ENCODE measurements at places on chromosomes 1 and 21.
A peak's percentile ranks its signal among the peaks of the same experiment; 100 is the strongest.

DNA sequence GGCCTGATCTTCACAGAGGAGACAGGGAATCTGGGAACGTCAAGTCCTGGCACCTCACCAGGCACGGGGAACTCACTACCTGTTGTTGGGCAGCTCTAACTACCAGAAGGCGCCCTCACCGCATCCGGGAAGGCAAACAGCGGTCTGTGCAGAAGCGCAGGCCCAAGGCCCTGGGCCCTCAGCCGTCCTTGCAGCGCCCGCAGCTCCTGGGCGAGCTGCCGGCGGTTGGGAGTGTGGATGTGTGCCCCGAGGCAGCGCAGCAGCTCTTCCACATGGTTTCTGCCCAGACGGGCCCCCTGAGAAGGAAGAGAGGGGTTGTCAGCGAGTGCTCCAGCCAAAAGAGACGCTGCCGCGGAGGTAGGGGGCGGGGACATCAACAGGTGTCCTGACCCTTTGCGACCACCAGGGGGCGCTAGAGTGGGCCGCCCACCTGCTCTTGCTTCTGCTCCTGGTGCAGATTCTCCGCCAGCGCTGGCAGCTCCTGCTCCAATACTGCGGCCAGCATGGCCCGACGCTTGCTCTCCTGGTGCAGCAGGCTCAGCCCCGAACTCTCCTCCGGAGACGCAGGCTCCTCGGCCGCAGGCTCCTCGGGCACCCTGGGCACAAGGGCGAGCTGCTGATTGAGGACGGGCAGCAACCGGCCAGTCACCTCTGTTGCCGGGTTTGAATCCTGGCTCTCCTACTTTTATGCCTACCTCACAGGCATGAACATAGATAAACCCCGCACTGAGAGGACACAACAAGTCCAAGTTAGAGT lies 9.3 kb downstream of the MAP3K6 start:
- peak; percentile 89 for DNase-seq

DNA sequence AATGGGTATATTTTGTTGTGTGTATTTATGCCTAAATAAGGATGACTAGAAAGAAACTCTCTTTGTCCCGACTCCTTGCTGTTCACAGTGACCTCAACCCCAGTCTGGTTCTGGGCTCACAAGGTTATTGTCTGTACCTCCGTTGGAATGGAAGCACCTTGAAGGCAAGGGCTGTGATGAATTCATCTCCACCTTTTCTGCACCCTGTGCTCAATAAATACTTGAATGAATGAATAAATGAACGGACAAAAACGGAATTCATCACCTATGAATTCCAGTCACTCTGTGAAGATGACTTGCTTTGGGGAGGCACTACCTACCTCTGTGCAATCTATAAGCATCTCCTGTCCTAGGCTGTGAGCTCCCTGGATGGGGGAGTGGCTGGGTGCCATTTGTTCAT lies 39.3 kb downstream of the HSPG2 start:
- no peak for DNase-seq

DNA sequence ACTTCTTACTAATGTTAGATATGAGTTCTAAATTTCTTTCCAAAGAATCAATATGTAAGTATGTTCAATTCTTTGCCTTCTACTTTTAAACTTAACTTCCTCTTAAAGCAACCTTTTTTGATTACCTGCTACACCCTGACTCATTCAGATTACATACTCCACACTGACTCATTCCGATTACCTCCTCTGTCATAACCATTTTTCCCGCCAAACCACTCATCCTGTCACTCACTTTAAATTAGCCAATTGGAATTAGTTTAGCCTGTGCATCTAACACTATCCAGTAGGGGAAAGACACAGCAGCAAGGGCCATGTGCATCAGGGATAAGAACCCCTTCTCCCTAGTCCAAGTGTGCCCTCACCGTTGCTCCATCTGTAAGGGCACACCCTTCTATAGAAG lies 815.5 kb downstream of the BRINP3 start:
- no peak for DNase-seq

DNA sequence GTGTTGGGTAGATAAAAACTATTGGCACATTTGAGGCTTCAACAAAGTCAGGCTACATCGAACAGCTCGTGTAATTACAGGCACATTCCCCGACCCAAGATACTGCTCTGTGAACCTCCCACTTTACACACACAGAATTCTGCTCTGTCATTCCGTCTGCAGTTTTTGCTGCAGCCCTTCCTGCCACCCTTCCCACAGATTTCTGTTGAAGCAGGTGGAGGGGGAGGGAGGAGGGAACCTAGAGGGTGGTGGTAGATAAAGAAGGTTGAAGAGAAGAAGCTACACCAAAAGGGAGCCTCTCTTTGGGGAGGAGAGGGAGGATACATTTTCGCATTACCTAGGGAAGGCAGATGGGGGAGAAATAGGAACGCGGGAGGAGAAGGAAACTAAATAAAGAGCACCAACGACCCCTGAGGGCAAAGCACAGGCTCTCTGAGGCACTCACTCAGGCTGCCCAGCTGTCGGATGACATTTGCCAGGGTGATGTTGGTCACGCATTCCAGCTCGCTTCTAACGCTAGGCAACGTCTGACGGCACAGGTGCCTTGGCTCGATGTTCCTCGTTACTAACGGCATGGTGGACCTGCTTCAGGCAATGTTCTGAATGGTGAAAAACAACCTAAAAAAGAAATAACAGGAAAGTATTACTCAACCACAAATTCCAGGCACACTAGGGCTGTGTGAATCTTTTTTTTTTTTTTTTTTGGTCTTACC lies 36.0 kb downstream of the GPR3 start:
- peak; percentile 29 for DNase-seq

GRCh38 chr1:30375156-30375555 lies 348.2 kb downstream of the MATN1 start:
- no peak for DNase-seq

GRCh38 chr1:185318431-185319138 lies 1.5 kb upstream of the IVNS1ABP start:
- no peak for DNase-seq

DNA sequence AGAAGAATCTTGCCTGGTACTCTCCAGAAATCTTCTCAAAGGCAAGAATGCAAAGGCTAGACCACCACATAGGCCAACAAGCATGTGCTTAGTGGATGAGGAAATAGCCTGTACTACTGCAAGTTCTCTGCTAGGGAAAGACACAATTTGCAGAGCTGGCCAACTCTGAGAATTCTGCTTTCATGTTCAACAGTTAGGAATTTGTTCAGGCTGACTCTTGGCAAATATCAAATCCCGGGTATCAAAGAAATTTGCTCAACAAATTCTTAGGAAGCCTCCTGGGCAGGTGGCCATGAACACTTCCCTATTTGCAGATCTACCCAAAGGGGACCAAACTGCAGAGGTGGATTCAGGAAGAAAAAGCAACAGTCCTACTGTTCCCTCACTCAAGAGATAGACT lies 15.0 kb upstream of the H3-3A start:
- no peak for DNase-seq

- no peak for DNase-seq
These were observed 9.1 kb upstream of the GPR61 start for GRCh38 chr1:109530457-109531087.

- no peak for DNase-seq
These were observed 10.4 kb upstream of the GJA8 start for GRCh38 chr1:147892216-147892615.

- DNase-seq, result no peak
These were observed 6.2 kb downstream of the WDR64 start for GRCh38 chr1:241658081-241658793.

DNA sequence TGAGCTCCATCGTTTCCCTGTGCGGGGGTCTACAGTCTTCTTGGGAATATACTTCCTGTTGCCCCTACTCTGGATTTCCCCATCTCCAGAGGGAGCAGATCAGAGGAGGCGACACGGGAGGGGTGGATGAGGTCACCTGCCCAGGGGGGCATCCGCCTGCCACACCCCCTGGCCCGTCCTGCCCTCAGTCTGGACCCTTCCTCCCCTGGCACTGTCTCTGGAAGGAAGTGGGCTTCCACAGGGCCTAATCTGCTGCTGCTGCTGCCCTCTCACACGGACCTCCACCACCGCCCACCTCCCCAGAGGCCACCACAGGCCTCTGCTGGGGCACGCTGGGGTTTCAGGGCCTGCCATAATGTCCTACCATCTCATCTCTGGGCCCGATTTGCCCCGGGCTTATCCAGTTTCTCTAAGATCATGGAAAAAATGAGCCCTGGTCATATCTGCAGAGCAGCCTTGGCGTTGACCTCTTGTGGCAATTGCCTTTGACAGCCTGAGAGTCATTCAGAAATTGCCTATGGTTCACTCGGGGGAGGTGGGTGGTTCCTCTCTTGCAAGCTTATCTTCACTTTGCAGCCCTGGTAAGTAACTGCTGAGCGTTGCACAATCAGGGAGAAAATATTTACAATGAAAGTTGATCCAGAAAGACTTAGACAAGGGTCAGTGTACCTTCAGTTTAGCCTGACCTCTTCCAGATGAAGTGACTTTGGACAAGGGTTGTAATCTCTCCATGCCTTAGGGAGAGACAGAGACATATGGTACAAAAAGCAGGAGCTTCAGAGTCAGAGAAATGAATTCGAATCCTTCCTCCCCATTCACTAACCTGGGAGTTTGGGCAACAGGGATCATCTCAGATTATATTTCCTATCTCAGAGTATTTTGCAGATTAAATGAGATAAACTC lies 252.4 kb downstream of the TOMM20 start:
- no peak for DNase-seq

DNA sequence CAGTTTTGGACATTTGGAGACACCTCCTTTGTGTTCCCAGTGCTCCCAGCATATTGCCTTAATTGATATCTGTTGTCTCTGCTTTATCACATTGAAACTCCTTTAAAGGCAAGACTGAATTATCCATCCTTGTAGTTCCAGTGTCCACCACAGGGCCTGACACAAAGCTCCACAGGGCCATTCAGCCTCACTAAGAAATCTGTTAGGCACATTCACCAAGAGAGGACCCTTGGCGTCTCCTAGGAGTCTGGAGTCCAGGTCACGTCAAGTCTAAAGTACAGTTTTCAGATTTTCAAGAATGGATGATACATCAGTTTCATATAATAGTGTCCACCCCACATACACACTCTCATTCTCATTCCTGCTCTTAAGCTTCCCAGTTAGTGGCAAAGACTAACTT lies 4.8 kb downstream of the ACP6 start:
- no peak for DNase-seq

DNA sequence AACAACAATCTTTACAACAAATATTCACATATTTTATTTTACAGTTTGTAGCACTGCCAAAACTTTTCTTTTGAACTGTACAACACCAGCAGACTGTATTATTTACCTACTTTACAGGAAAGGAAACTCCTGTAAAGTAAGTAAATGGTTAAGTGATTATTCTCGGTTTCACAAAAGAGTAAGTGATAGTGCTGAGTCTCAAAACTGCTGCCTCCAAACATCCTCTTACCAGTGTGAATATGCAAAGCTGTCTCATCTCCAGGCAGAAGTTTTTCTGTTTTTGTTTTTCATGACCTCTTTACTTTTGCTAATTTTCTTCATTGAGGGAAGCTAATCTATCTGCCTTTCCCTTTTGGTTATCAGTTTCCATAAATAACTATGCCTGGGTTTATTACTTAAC lies 286.7 kb downstream of the SRGAP2C start:
- no peak for DNase-seq

- no peak for DNase-seq
These were observed 151.9 kb downstream of the HMCN1 start for GRCh38 chr1:185886046-185886445.

DNA sequence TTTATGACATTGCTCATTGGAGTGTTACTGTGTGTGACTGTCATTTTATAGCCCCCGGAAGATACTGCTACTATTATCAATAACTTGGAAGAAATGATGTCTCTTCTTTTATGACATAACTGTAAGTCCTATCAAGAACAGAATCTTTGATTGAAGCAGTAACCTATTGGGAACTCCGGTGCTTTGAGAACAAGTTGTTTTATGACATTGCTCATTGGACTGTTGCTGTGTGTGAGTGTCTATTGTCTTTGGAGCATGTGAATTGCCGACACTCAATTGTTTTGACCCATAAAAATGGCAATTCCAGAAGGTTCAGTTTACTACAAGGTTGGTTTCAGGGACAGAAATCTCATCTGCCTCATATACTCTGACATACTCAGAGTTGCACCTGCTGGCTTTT lies 8.0 kb downstream of the KCNK1 start:
- no peak for DNase-seq

DNA sequence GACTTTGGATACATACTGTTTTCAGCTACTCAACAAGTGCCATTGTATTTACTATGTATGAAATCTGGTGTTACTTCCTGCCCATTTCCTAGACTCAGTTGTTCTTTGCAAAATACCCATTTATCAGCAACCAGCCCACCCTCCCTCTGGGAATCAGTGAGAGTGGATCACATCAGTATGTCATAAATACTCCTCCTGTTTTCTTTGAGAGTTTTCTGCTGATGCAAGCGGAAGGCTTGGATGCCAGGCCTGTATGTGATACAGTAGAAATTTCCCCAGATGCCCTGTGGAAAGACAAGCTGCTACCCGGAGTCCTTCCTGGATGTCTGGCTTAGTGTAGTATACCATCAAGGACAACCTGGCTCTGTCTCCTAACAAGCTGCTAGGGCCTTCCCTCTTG lies 2.4 kb upstream of the PTPRC start:
- no peak for DNase-seq

DNA sequence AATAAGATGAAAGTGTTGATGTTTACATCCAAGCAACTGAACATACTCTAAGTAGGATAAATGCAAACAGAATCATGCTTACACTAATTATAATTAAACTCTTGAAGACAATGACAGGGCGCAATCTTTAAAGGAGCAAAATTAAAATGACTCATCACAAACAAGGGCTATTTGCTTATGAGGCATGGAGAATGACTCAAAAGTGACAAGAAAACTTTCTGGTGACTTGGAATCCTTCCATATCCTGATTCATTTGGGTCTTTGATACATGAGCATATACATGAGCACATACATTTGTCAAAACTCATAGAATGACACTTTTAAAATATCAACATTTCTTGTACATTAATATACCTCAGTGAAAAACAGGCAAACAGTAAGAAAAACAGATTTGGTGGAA lies 1632.3 kb downstream of the KCNT2 start:
- no peak for DNase-seq

DNA sequence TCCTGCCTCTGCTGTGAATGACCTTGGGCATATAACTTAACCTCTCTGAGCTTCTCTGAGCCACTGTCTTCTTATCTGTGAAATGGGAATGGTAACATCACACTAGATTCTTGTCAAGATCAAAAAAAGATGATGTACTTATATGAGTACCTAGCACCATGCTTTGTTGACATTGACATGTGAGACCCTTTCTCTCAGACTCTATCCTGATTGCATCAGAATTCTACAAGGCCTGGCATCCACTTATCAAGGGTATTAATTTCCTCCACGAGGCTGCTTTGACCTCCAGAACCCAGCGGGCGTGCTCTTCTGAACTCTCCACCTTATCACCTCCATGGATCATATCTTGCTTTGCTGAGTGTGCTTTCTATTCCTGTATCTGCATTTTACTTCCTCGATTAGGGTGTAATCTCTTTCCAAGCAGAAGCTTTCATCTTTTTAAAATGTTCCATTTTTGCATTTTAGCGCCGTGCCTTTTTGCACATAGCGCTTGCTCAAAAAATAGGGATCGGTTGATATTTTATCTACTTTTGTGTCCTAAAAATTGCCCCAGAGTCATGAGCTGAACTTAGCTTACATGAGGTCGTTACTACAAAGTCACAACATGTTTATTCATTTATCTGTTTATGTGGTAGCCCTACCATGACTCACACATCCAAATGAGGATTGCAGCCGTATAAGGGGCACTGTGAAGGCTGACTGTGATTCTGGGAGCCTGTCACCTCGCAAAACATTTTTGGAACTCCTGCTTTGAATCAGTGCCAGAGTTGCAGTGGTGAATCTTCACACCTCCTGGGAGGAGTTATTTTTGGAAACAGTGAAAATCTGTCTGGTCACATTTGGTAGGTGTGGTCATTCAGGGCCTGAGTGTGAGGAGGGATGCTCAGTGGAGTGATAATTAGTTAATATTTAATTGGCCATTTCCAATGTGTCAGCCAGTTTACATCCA lies 63.2 kb downstream of the IER5 start:
- DNase-seq, result no peak
